Right kidney (tissue), 9 donors: ENCODE measurements at places on chromosomes 2 and 18.
A peak's percentile ranks its signal among the peaks of the same experiment; 100 is the strongest.

GRCh38 chr2:184765112-184765895 lies 167.0 kb downstream of the ZNF804A start:
- no peak for DNase-seq

GRCh38 chr2:120514521-120514920 lies 168.6 kb downstream of the INHBB start:
- no peak for DNase-seq

- no peak for DNase-seq
Measured at GRCh38 chr18:33132657-33133056, 307.9 kb downstream of the CCDC178 start.

DNA sequence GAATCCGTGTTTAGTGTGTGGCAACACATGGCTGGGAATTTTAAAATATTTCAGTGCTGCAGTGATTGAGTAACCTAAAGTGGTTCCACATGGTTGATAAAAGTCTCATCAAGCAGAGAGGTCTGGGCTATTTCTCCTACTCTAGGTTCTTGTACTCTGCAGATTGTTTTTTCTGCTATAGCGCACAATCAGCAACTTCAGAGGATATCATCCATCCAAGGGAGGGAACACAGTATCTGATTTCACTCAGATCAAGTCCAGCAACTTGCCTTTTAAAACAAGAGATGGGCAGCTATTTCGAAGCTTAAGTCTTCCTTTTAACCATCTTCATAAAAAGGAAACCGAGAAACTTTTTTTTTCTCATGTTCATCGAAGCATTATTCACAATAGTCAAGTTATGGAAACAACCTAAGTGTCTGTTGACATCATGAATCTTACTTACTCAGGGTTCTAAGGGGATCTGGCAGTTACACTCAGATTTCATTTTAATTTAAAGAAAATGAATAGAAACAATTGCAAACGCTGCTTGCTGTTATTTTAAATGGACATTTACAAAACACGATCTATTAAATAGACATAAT lies 172.7 kb upstream of the TRIB2 start:
- DNase-seq: no peak

DNA sequence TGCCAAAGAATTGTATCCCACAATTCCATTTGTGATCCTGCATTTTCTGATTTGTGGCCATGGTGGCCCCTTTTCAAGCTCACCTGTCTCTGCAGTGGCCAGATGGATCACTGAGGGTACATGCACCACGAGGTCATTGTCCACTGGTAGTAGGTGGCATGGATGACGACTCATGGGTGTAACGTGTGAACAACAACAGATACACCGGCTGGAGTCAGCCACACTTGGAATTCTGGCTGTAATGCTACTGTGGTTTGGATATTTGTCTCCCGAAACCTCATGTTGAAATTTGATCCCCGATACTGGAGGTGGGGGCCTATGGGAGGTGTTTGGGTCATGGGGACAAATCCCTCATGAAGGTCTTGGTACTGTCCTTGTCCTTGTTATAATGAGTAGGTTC lies 102.2 kb upstream of the TAF1B start:
- no peak for DNase-seq

- no peak for DNase-seq
Measured at GRCh38 chr18:76456823-76457222, 38.2 kb downstream of the ZNF516 start.

GRCh38 chr2:215338883-215339679 lies 27.2 kb downstream of the ATIC start:
- DNase-seq: no peak

DNA sequence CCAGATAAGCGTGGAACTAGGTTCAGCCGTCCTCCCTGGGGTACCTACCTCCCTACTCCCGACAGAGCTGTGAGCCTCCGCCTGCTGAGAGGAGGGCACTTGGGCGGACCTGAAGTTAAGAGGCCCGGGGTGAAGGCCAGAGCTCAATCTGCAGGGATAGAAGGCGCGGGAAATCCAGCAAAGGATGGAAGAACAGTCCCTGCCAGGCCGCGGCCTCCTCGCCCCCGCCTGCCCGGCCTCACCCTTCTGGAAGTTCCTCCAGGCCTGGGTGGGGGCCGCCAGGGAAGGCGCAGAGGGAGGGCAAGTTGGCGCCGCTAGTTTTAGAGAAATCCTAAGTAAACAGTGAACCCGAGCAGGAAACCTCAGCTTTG lies 13.0 kb downstream of the EN1 start:
- peak; percentile 34 for DNase-seq

DNA sequence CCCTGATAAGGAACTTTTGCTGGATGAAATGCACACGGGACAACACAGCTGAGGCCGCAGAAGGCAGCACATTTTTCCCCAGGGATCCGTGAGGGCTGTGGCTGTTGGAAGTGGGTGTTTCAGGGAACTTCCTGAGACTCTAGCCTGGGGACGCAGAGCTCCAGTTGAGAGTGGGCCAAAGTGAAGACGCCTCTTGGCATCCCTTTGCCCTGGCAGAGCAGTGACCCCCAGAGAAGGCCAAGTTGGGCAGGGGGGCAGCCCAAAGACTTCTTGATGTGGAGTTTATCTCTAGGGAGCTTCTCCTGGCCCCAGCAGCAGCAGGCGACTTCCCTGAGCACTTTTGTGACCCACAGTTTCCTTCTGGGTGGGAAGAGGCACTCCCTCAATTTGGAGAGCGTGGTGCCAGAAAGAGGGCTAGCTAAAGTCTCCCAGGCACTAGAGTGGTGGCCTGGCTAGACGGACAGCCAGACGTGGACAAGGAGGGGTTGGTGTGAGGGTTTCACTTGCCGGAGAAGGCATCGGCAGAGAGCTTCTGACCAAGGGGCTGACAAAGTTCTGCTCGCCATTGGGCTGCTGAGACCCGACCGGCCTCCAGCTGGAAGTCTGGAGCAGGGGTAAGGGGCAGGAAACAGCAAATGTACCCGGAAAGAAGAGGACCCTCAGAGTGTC lies 108.8 kb downstream of the ACKR3 start:
- no peak for DNase-seq

DNA sequence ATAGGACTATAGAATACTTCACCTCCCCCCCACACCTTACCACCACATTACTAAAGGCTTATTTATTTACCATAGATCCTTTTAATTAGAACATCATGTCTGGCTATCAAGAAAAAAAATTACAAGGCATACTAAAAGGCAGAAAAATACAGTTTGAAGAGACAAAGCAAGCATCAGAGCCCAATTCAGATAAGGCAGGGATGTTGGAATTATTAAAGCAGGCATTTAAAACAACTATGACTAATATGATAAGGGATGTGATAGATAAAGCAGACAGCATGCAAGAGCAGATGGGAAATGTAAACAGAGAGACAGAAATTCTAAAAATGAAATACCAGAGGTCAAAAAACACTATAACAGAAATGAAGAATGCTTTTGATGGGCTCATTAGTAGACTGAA lies 55.4 kb upstream of the SMIM21 start:
- no peak for DNase-seq

GRCh38 chr18:55338978-55339650 lies 248.9 kb downstream of the TCF4 start:
- DNase-seq: no peak

DNA sequence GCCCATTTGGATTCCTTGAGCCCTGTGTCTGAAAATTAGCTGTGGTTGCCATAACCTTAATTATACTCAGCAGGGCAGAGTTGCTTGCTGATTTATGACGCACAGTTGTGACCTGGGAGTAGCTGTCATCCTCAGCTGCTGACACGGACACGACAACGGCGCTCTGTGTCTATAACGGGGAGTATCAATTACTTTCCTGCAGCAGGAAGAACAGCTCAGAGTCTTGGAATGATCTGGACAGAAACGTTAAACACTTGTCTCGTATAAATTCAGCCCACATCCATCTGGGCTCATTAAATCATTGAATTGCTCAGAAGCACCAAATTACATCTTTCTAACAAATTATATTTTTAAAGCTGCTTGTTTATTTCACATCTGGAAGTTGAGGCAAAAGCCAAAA lies 116.3 kb downstream of the SEPTIN10 start:
- no peak for DNase-seq

GRCh38 chr2:71516253-71516888 lies 63.0 kb downstream of the DYSF start:
- no peak for DNase-seq

- no peak for DNase-seq
Measured at GRCh38 chr2:169709331-169709730, 15.1 kb downstream of the PHOSPHO2 start.

DNA sequence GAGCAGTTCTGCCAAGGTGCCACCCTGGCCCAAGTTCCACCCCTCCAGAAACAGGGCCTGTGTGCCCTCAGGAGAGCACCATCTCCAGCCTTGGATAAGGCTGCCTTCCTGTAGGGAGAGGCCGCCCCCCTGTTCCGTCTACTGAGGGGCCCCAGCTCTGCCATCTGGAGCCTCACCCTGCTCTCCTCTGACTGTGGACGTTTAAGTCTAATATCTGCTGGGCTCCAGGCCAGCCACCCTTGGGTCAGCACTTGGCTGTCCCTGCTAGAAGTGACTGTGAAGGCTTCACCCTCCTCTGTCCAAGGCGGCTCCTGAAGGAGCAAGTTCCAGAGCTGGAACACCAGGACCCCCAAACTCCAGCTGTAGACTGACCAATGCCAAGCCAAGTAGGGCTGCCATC lies 26.3 kb downstream of the RHOB start:
- no peak for DNase-seq

GRCh38 chr18:42156281-42156680 lies 201.2 kb downstream of the PIK3C3 start:
- DNase-seq: no peak

- DNase-seq: no peak
Measured at GRCh38 chr18:49028801-49029506, 78.2 kb upstream of the SMAD7 start.

DNA sequence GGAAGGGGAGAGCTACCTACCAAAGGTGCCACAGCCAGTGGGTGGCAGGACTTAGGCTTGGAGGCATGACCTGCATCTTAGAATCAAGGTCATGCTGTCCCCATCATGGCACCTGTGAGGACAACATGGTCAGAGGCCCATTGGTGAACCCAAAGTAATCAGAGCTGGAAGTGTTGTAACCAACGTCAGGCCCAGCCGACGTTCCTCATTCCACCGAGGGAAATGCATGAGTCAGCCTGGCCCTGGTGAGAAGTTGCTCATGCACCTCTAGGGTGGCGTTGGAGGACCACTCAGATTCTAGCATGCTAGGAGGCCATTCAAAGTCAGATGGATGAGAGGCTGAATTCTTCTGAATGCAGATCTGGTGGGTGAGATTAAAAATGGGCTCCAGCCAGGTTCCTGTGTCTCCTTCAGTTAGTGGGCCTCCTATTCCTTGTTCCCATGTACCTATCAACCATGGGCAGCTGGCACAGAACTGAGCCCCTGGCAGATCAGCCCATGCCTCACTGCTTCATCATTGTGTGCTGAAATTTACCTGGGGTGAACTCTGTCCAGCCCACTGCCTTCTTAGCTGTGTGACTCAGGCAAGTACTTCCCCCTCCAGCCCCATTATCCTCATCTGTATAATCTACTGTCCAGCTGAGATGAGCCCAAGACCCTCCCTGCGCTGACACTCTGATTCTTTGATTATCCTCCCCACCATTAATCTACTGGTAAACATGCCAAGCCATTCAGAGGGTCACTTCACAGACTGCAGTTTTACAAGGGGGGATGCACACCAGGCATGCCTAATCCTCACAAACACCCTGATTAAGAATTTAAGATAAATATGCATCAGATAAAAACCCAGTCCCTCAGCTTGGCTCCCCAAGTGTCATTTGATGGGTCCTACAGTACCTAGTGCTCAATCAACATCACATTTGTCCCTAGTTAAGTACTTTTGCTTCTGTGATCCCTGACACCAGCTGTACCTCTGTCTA lies 14.0 kb downstream of the SLC14A2 start:
- DNase-seq: no peak

DNA sequence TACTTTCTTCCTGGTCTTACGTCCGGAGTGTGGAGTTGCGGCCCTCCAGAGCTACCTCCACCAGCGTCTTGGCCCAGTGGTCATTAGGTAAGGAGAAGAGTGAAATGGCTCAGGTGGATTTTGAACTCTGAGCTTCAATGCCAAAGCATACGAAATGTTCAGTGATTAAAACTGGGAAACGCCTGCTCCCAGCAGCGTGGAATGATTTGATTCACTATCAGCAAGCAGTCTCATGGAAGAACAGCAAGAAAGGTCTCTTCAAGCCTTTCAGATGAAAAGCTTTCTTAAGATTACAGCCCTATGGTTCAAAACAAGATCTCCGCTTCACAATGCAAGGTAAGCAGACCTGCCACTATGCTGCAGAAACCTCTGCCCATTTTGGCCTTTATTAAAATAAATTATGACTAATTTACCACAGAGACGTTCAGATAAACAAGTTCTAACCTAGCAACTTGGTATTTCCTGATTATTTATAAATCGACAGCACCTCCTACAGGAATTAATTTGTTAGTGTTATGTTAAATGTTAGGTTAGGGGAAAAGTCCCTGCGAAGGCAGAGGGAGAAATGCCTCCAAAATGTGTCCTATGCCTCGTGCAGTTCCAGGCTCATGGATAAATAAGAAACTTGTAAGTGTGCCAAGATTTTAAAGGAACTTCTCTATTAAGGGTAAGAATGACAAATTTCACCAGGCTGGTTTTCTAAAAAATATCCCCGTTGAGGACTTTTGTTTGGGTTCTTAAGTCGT lies 10.1 kb downstream of the SP9 start:
- DNase-seq: peak; percentile 45

GRCh38 chr2:38433607-38433975 lies 56.5 kb upstream of the ATL2 start:
- DNase-seq: no peak

- DNase-seq: no peak
Measured at GRCh38 chr2:39275016-39275415, 31.2 kb upstream of the CDKL4 start.

DNA sequence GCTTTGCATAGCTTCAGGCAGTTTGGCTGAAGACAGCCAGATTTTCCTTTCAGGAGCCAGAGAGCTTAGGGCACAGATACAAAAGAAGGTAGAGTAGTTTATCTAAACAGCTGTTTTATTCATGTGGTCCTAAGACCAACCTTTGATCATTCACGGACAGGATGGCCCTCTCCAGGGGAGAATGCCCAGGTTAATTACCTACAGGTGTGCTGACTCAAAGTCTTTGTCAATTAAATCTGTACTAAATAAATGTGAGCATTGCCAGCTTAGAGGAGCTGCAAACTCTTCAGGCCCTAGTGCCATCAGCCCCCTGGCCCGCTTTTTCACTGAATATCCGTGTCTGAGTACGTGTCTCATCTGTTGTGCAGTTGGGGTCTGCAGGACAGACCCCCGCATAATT lies 554.7 kb downstream of the NUP35 start:
- no peak for DNase-seq

- DNase-seq: no peak
Measured at GRCh38 chr2:108823286-108823685, 36.7 kb downstream of the CCDC138 start.

DNA sequence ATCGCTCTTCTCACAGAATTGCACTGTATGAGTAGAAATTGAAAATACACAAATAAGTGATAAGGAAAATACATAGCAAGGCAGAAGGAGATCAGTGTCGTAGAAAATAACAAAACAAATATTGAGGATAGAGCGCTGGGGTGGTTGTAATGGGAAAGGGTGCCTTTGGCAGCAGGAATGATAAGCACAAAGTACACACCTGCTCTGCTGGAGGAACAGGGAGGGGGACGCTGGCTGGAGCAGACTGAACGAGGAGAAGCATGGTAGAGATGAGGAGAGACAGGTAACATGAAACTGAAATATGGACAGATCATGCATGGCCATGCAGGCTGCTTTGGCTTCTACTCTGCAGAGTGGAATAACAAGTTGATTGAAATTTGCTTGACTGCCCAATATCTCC lies 181.2 kb upstream of the FSHR start:
- no peak for DNase-seq

- no peak for DNase-seq
Measured at GRCh38 chr2:7119132-7119835, 202.1 kb downstream of the RNF144A start.
